ENCODE measurements at places on chromosomes 6 and 20.

DNA sequence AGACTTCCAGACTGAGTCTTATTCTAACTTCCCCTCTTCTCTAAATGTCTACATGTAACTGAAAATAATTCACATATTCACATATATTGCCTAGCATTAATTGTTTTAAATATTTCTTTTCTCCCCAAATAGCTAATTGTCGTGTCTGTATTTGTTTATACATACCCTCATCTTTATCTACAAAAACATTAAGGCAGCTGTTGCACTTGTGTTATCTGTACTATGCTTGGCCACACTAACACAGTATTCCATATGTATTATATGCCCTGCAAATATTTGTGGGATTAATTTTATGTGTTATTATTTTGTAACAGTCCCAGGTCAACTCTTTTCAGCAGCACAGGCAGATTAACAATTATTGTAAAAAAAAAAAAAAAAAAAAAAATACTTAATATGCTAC lies 11.7 kb downstream of the HDAC2 start:
- no peak for DNase-seq

DNA sequence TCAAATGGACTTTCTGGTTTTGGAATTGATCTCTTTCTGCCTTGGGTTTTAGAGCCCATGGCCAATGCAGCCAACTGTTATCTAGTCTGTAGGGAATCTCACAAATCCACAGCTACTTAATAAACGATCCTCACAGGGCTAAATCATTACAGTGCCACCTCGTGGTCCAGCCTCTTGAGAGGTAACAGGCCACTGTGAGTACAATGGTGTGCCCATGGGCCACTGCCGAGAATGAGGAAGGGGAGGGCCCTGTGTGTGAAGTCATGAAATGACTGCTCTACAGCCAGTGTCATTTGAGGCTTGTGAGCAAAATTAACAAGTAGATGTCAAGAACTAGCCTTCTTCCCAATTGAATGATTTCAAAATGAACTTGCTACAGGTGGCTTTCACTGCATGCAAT lies 54.3 kb upstream of the GMPR start:
- DNase-seq, result no peak

DNA sequence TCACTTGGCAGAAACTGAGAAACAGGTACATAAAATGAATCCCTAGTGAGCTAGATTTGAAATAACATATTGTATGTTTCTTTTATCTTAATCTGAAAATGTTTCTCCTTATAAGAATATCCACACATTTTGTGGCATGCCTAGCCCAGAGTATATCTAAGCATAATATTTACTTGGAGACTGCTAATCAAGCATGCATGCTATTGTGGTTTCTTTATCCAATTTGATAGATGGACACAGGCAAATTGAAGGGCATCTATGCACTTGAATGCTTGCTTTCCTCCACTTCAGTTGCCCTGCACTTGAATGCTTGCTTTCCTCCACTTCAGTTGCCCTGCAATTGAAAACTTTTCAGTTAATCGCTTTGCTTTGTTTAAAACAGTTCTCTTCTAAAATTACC lies 729.8 kb downstream of the TBC1D32 start:
- no peak for DNase-seq

GRCh38 chr6:43749461-43749860 lies 20.6 kb upstream of the VEGFA start:
- DNase-seq, result no peak

DNA sequence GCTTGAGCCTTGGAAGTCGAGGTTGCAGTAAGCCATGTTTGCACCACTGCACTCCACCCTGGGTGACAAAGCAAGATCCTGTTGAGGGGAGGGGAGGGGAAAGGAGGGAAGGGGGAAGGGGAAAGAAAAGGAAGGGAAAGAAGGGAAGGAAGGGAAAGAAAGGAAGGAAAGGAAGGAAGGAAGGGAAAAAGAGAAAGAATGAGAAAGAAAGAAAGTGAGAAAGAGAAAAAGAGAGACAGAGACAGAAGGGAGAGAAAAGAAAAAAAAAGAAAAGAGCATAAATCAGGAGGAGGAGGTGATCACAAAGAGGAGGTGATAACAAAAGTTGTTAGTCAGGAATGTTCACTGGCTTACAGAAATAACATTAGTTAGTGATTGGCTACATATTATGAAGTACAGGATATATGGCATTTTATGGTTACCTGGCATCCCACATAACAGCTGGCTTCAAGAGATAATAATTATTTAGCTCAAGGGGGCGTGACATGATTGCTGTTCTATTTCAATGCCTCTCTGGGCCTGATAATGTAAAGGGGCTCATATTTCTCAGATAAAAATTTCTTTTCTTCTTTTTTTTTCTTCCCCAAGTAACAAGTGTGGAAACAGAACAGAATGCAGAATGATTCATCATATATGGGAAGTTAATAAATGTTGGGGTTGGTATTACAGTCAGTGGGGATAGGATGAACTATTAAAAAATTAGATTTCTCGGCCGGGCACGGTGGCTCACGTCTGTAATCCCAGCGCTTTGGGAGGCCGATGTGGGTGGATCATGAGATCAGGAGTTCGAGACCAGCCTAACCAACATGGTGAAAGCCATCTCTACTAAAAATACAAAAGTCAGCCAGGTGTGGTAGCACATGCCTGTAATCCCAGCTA lies 27.1 kb downstream of the SAMHD1 start:
- no peak for DNase-seq

DNA sequence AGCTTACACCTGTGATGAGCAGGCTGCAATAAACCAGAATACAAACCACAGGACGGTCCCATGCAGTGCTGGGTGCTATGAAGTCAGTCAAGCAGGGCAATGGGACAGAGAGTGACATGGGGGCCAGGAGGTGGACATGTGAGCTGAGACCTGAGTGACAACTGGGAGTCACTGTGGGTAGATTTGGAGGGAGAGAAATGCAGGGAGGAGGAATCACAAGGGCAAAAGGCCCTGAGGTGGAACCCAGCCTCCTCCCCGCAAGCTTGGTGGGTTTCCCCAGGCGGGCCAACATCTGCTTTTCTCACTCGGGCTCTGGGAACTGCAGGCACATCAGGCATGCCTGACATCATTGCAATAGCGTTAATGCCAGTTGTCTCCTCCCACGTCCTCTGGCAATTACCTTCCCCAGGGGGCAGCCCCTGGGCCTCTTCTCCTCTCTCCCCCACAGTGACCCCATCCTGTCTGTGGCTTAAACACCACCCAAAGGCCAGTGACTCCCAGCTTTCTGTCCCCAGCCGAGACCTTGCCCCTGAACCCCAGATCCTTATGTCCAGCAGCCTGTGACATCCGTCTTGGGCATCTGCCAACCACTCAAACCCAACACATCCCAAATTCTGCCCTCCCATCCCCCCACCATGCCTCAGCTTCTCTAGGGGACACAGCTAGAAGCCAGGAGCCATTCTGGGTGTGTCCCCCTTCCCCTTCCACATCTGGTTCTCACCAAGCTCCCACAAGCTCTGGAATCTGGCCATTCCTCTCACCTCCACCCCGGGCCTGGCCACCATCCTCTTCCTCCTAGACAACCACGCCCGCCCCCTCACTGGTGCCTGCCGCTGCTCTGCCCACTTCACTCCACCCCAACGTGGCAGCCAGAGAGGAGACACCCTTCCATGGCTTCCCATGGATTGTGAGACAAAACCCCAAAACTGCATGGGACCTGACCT lies 28.2 kb downstream of the PDRG1 start:
- DNase-seq, result no peak

GRCh38 chr6:36210182-36210581 lies 13.6 kb downstream of the BRPF3 start:
- DNase-seq, result no peak

DNA sequence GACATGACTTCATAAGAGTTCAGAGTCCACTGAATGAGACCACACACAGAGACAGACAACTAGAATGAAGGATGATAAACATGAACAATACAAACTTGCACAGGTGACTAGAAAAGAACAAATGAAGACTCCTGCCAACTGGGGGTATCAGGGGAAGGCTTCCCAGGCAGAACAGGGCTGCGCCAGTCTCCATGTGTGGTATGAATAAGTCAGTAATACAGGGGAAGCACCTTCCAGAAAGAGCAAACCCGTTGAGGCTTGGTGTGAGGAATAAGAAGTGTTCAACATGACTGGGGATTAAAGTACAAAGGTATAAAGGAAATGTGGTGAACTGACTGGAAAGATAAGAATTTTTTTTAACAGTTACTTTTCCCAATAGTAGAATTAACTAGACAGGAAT lies 3.7 kb upstream of the SLC17A2 start:
- no peak for DNase-seq

- no peak for DNase-seq
These were observed 386.6 kb downstream of the NKAIN2 start for GRCh38 chr6:124190256-124190655.

DNA sequence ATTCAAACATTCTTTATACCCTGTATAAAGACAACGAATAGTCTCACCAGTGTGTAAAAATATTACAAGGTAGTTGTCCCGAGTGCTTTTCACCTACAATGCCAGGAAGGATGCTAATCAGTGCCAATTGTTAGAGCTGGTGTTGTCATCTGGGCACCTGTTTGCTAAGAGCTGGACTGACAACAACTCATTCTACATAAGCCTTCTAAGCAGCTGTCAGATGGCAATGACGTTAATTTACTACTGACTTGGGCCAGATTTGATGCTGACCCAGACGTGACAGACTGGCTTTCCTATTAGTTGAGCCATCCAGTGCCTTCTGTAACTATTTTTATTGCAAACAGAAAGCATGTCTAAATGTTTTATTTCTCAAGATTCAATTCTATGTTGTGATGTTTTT lies 355.2 kb downstream of the ADGRB3 start:
- DNase-seq, result no peak

GRCh38 chr6:83868639-83869038 lies 9.2 kb downstream of the CYB5R4 start:
- peak; percentile 20 for DNase-seq

DNA sequence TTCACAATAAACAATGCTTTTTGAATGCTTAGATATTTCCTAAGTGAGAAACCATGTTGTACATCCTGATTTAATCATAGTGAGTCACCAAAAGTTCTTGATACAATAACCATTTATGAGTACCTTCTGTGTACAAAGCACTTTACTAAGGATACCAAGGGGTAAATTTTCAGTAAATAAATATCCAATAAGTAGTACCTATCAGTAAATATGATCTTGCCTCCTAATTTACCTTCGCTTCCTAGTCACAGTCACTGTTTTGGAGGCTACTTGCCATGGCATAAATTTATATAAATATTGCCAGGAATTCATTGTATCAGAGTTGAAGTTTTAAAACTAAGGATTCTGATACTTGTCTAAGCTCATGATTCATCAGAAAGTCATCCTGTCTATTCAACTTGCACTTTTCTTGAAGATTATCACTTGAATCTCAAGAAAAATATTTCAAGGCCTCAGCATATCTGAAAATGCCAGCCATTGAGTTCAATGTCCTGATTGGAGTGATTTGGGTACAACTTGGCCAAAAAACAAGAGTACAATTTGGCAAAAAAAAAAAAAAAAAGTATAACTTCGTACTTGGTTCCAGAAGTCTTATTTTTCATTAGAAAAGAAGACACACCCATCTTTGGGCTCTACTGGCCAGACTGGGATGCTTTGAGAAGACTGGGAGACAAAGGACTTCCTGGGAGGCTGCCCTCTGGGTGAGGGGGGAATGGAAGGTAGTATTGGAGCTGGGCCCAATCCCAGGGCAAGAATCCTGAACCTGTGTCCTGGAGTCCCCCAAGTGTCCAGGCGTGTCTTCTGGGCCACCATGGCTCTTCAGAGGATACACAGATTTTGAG lies 32.8 kb downstream of the RAB22A start:
- peak; percentile 35 for DNase-seq

All from fibroblast of skin of left quadriceps (primary cell).